ENCODE measurements at places on chromosomes 16 and 17.

DNA sequence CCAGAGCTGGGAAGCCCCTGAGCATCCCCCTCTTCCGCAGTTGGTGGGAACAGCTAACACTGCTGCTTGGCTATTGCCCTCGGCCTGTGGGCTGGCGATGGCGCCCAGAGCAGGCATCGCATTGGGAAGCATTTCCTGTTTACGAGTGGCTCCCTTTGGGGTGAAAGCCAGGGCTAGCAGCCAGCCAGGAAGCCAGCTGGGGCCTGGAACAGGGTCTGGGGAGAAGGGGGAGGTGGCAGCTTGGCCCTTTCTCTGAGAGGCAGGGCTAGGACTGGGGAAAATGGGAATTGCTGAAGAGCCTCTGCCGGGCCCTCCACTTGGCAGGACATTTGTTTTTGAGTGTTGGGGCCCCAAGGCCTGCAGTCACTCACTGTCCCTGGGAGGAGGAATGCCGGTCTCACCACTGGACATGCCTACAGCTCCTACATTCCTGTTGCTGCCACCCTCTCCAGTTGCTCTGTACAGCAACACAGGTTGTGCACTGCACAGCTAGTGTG, 2.4 kb upstream of the MTSS2 start:
- peak; percentile 51 for DNase-seq

GRCh38 chr16:49488336-49488735, 114.7 kb downstream of the C16orf78 start:
- DNase-seq = no peak

- DNase-seq = no peak
Measured at GRCh38 chr16:48961546-48961945, 320.1 kb downstream of the CBLN1 start.

DNA sequence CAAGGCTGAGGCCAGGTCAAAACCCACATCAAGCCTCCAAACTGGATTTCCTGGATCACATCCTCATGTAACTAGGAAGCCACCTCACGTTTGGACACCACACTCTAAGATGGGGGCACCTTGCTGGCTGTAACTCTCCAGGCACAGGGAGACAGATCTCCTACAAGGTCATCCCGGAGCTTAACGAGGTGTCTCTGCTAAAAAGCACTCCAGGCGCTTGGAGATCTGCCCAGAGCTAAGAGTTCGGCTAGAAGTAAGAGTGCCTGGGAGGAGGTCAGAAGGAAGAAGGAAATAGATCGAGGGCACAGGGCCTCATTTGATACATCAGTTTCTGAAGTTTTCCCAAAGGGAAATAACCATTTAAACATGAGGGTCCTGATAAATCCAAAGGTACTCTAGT, 15.9 kb downstream of the PSMB3 start:
- DNase-seq = no peak

DNA sequence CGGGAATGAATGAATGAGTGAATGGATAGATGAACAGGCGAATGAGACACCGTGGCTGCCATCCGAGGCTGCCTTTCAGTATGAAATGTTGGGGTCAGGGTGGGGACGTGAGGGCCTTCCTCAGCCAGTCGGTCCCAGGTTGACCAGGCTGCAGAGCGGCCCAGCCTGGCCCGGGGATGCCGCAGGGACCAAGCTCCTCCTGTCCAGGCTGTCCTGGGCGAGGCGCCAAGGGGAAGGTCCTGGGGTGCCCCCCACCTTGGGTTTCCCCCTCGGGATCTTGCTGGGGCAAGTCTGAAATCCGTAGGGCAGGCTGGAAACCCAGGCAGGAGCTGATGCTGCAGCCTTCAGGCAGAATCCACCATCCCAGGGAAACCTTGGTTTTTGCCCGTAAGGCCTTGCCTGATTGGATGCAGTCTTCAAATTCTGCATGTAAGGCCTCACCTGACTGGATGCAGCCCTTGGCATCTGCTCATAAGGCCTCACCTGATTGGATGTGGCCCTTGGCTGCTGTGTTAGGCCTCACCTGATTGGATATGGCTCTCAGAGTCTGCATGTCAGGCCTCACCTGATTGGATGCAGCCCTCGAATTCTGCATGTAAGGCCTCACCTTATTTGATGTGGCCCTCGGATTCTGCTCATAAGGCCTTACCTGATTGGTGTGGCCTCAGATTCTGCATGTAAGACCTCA, 61.7 kb upstream of the ZNF469 start:
- no peak for DNase-seq

DNA sequence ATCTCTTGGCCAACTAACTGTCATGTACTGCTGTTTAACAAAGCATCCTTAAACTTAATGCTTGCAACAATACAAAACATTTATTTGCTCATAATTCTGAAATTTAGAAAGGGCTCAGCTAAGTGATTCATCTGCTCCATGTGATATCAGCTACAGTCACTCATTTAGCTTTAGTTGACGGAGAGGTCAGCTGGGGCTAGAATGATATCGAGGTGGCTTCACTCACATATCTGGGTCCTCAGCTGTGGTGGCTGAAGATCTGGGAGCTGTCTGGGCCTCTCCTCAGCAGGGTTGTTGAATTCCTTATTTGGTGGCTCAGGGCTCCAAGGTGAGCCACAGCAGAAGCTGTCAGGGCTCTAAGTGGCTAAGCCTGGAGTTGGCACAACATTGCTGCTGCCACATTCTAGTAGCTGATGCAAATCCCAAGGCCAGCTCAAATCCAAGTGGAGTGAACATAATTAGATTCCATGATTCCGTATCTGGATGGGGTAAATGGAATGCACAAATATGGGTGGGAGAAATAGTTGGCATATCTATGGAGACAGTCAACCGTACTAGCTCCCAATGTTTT, 62.8 kb downstream of the HS3ST3A1 start:
- DNase-seq = peak; percentile 31

GRCh38 chr16:49631187-49632041, 224.5 kb downstream of the ZNF423 start:
- peak; percentile 79 for DNase-seq

- DNase-seq = no peak
Measured at GRCh38 chr16:19523184-19523558, 571 bp upstream of the CCP110 start.

All from fibroblast of skin of scalp (primary cell).